ENCODE measurements at places on chromosomes 16 and 17. TPM values are rescaled to one million over a fixed set of nuclear protein-coding genes. Genes with fewer than 3 reads are reported as not detected.

Gene TPPP3
- 29.7 TPM for total RNA-seq

Gene SPN
- 70.7 TPM for total RNA-seq

Gene KRT12
- not detected for total RNA-seq

Gene RRAD
- total RNA-seq, result 11.1 TPM

GRCh38 chr16:55473587-55473986 is 5.4 kb upstream of the MMP2 start:
- DNase-seq, result no peak

DNA sequence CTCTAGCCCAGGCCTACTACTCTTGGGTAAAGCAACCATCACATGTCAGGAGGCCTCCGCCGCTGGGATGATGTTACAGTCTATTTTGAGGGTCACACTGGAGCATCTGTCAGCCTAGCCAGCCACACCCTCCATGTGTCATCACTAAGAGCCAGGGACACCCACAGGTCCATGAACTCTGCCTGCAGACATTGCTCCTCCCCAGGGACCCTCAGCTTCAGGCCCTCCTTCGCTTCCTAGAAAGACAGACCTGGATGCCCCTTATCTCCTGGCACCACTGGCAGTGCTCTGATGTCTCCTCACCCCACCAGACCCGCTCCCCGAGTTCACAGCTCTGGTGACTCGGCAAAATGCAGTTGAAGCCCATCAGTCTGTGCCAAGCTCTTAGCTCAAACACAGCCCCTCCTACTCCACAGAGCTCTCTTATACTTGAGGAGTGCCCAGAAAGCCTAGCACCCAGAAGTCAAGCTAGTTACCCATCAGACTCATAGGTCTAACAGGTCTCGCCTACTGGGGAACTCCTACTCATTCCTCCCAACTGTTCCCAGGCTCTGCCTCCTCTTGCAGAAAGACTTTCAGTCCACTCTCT is 5.9 kb downstream of the RANBP10 start:
- DNase-seq, result no peak

GRCh38 chr17:63282455-63282854 is 163.7 kb downstream of the CYB561 start:
- no peak for DNase-seq

DNA sequence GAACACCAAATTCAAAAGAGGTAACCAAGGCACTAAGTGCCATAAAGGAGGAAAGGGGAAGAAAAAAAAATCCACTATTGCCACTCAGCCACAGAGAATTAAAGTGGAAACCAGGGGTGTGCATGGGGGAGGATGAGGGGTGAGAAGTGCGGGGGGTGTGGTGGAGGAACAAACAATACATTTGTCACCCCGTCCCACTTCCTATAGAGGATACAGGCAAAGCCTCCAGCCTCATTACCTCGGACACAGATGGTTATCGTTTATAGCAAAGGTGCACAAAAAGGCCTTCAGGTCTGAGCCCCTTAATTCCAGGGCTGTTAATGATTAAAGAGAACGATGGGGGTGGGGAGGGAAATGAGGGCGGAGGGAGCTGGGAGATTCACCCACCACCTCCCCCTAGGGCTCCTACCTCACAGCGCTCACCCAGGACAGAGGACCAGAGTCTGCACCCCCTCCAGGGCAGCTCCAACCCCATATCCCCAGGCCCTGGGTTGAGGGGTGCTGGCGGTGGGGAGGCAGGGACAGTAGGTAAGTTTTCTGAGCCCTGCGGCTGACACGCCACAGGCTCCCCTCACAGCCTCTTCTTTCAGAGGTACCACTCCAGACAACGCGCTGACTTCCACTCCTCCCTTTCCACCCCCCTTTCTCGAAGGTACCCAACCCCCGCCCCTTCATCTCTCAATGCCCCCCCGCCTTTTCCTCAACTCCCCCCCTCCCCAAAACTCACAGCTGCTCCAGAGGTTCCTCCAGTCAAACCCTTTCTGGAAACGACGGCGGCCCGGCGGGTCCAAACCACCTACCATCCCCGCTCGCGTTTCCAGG is 470 bp downstream of the DCUN1D3 start:
- DNase-seq, result no peak

GRCh38 chr17:73390221-73390620 is 78.4 kb upstream of the CDC42EP4 start:
- no peak for DNase-seq

- no peak for DNase-seq
Observed at GRCh38 chr16:79287424-79287917, 313.1 kb downstream of the MAF start.

DNA sequence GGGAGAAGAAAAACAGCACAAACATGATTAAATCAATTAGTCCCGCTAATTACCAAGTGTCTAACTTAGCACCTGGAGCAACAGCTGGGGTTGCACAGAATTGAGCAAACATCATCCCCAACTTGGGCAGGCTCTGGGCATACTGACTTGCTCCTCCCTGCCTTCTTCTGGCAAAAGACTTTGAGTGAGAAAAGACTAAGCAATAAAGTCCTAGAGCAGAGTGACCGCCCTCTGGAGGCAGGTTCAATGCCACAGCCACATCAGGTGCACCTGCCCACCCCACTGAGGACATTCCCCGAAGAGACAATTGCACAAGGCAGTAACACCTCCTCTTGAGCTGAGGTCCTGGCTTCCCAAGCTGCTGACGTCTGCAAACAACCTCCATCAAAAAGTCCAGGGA is 358.3 kb downstream of the SOX9 start:
- DNase-seq, result no peak

DNA sequence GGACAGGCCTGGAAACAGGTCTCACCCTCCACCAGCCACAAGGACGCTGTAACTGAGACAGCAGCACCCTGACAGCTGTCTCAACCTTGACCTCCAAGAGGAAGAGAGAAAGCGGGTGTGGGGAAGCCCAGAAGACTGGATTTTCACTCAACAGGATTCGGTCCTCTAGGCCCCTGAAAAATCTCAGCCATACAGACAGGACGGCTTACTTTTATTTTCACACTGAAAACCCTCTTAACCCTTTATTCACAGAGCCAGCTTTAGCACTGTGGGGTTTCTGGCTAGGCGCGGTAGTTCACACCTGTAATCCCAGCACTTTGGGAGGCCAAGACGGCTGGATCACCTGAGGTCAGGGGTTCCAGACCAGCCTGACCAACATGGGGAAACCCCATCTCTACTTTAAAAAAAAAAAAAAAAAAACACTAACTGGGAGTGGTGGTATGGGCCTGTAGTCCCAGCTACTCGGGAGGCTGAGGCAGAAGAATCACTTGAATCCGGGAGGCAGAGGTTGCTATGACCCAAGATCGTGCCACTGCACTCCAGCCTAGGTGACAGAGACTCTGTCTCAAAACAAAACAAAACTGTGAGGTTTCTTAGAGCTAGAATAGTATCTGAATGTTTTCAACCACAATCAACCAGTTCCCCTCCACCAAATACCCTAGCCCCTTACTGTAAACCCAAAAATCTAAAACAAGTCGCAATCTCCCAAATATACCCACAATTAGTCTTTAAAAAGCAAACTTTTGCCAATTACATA is 5.3 kb downstream of the ANKRD11 start:
- DNase-seq, result no peak

- DNase-seq, result no peak
Observed at GRCh38 chr17:45990886-45991285, 8.2 kb upstream of the STH start.

GRCh38 chr17:78038748-78039288 is 80.3 kb downstream of the TNRC6C start:
- DNase-seq, result no peak

Measured in upper lobe of right lung (tissue), 1 donor.